ENCODE measurements at places on chromosomes 7 and 10. TPM values are rescaled to one million over a fixed set of nuclear protein-coding genes. Genes with fewer than 3 reads are reported as not detected.

Gene WDFY4
- 44.4 TPM for total RNA-seq

- peak; percentile 61 for DNase-seq
- peak overlapping the region; percentile 59 for H3K4me3 ChIP-seq
- H3K27me3 ChIP-seq = peaks cover 51% of the 10 kb centered on the region
- no peaks in the 10 kb centered on the region for H3K36me3 ChIP-seq
- H3K4me1 ChIP-seq = peaks cover 11% of the 10 kb centered on the region
- no peak overlapping the region for H3K27ac ChIP-seq
These were observed 21.9 kb upstream of the KCNK18 start for GRCh38 chr10:117175215-117175900.

DNA sequence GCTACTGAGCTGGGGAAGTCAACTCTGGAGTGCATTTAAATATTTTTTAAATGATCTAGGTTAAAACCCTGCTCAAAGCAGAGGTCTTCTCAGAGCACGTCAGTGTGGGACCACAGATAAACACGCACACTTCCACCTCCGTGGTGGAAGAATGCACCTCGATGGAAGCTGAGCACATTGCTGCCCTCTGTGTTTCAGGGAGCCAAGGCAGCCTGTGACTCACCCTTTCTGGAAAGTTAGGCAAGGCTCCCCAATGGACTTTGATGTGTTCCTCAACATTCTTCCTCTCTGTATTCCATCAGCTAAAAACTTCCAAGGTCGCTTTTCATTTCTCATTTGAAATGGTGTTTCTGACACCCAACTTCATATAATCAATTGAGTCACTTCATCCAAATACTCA lies 170.8 kb upstream of the KMT2E start:
- no peaks in the 10 kb centered on the region for H3K4me1 ChIP-seq
- no peak overlapping the region for H3K4me3 ChIP-seq
- no peaks in the 10 kb centered on the region for H3K27me3 ChIP-seq
- no peaks in the 10 kb centered on the region for H3K36me3 ChIP-seq
- no peak overlapping the region for H3K27ac ChIP-seq
- no peak for DNase-seq

- H3K4me3 ChIP-seq = no peak overlapping the region
- no peaks in the 10 kb centered on the region for H3K36me3 ChIP-seq
- H3K4me1 ChIP-seq = no peaks in the 10 kb centered on the region
- H3K27ac ChIP-seq = no peak overlapping the region
- no peaks in the 10 kb centered on the region for H3K27me3 ChIP-seq
- DNase-seq = no peak
These were observed 13.0 kb upstream of the SMIM30 start for GRCh38 chr7:113131367-113131766.

GRCh38 chr7:105743351-105744090 lies 132.9 kb downstream of the ATXN7L1 start:
- H3K27me3 ChIP-seq = no peaks in the 10 kb centered on the region
- no peak for DNase-seq
- H3K36me3 ChIP-seq = no peaks in the 10 kb centered on the region
- no peaks in the 10 kb centered on the region for H3K4me1 ChIP-seq
- no peak overlapping the region for H3K4me3 ChIP-seq

- DNase-seq = peak; percentile 70
- peaks cover 21% of the 10 kb centered on the region for H3K4me1 ChIP-seq
- H3K4me3 ChIP-seq = no peak overlapping the region
- H3K36me3 ChIP-seq = peaks cover 56% of the 10 kb centered on the region
- H3K27ac ChIP-seq = peak overlapping the region; percentile 81
- no peaks in the 10 kb centered on the region for H3K27me3 ChIP-seq
These were observed 7.2 kb upstream of the PGAM2 start for GRCh38 chr7:44072364-44073231.

Gene ANLN
- 3.9 TPM for total RNA-seq

GRCh38 chr10:114077815-114078219 lies 34.2 kb downstream of the ADRB1 start:
- no peak overlapping the region for H3K27ac ChIP-seq
- no peaks in the 10 kb centered on the region for H3K4me1 ChIP-seq
- H3K4me3 ChIP-seq = no peak overlapping the region
- no peaks in the 10 kb centered on the region for H3K36me3 ChIP-seq

GRCh38 chr10:92742331-92743228 lies 52.8 kb downstream of the HHEX start:
- no peaks in the 10 kb centered on the region for H3K4me1 ChIP-seq
- H3K4me3 ChIP-seq = no peak overlapping the region
- H3K36me3 ChIP-seq = no peaks in the 10 kb centered on the region
- H3K27ac ChIP-seq = no peak overlapping the region

- no peak overlapping the region for H3K27ac ChIP-seq
- no peaks in the 10 kb centered on the region for H3K36me3 ChIP-seq
- no peak for DNase-seq
- H3K4me1 ChIP-seq = peaks cover 3% of the 10 kb centered on the region
- no peak overlapping the region for H3K4me3 ChIP-seq
- no peaks in the 10 kb centered on the region for H3K27me3 ChIP-seq
These were observed 123.8 kb upstream of the CACNA2D1 start for GRCh38 chr7:82567356-82567755.

Gene LIPN
- 1.6 TPM for total RNA-seq

- no peak for DNase-seq
- no peak overlapping the region for H3K27ac ChIP-seq
- H3K27me3 ChIP-seq = no peaks in the 10 kb centered on the region
- H3K4me1 ChIP-seq = no peaks in the 10 kb centered on the region
These were observed 20.7 kb downstream of the TCERG1L start for GRCh38 chr10:131290781-131291180.

DNA sequence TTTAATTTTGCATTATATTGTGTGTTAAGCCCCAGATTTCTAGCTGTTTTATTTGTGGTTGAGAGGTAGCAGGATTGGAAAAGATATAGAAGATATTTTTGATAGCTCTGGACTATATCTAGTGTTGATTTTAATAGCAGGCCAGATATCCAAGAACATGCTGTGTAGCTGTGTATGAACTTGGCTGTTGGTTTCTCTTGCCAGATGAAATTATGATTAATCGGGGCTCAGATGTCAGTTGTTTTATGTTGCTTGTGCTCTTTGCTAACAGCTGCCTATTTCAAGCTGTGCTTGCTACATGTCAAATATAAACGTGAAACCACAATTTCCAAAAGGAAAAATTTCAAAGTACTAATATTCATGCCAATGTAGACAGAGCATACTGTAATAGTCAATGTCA lies 141.1 kb downstream of the GRM3 start:
- no peaks in the 10 kb centered on the region for H3K4me1 ChIP-seq
- no peaks in the 10 kb centered on the region for H3K27me3 ChIP-seq
- DNase-seq = no peak
- no peak overlapping the region for H3K27ac ChIP-seq

Gene NOS3
- total RNA-seq = 15.1 TPM

GRCh38 chr7:47552621-47553020 lies 29.3 kb downstream of the TNS3 start:
- no peak overlapping the region for H3K27ac ChIP-seq
- peaks cover 14% of the 10 kb centered on the region for H3K4me1 ChIP-seq
- no peaks in the 10 kb centered on the region for H3K27me3 ChIP-seq

DNA sequence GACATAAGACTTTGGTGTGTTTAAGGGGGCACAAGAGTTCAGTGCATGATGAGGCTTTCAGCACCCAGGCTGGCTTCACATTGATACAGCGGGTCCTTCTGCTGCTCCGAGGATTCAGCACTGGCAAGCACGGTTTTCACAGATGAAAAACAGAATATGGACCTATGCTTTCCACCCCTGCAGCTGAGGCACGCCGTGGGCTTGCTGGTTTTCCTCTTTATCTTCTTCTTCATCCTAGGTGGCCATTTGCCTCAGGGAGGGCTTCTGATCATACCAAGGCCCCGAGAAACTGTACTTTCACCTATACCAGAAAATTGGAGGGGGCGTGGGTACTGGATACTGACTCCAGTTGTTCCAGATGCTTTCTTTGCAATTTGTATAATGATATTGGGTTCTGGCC lies 277.1 kb upstream of the ZNF32 start:
- DNase-seq = no peak
- H3K27ac ChIP-seq = no peak overlapping the region
- H3K27me3 ChIP-seq = no peaks in the 10 kb centered on the region
- H3K4me1 ChIP-seq = no peaks in the 10 kb centered on the region
- H3K4me3 ChIP-seq = no peak overlapping the region

GRCh38 chr7:100620804-100621203 lies 8.5 kb downstream of the MOSPD3 start:
- H3K4me3 ChIP-seq = no peak overlapping the region
- no peaks in the 10 kb centered on the region for H3K4me1 ChIP-seq
- no peak for DNase-seq
- H3K27ac ChIP-seq = no peak overlapping the region
- H3K27me3 ChIP-seq = no peaks in the 10 kb centered on the region
